Stimulated activated CD8-positive, alpha-beta memory T cell treated with anti-CD3 and anti-CD28 coated beads, Interleukin-4, amount 100 ng/mL, for 4 hours (primary cell): ENCODE measurements at places on chromosomes 4 and X.

GRCh38 chr4:80685214-80685613 is 345.3 kb upstream of the BMP3 start:
- DNase-seq = no peak

DNA sequence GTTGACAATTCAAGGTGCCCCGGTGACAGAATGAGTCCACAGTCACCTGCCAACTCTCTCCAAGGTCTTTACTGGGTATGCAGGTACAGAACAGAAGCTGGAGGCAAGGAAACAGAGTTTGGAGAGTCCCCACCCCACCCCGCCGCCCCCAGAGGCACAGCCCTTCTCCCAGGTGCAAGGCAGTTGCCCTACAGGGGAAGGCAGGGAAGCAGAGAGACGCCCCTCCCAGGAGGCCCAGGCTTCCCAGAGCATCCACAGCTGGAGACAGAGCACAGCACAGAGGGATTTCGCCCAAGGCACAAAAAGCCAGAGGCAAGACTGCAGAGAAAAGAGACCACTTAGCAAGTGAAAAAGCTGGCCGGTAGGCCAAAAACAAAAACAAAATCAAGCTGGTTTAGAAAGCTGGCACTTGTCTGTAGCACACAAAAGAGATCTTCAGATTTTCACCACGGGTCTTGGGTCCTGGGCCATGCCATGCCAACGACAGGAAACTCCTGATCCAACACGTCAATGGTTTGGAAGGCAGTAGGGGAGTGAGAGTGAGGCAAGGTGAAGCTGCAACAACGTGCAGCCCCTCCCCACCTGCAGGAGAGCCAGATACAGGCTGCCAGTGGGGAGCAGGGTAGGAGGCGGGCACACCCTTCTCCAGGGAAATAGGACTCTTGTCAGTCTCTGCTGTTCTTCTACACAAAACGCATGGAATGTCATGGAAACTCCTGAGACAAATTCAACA is 113.3 kb downstream of the AFAP1 start:
- DNase-seq = no peak

DNA sequence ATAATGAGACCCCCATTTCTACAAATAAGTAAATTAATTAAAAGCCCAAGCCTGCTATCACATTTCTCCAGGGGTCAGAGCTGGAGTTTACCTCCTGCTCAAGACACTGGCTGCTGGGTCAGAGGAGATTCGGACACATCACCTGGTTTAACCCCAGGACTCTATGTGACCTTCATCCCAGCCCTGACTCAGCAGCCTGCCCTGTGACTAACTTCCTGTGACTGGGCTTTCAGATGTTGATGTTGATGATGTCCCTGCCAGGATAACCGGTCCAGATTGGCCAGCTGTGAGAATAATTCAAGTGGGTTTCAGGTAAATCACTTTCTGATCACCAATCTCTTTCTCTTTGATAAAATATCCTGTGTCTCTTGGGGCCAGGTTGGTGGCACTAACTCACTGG is 102.4 kb upstream of the MAML3 start:
- no peak for DNase-seq

DNA sequence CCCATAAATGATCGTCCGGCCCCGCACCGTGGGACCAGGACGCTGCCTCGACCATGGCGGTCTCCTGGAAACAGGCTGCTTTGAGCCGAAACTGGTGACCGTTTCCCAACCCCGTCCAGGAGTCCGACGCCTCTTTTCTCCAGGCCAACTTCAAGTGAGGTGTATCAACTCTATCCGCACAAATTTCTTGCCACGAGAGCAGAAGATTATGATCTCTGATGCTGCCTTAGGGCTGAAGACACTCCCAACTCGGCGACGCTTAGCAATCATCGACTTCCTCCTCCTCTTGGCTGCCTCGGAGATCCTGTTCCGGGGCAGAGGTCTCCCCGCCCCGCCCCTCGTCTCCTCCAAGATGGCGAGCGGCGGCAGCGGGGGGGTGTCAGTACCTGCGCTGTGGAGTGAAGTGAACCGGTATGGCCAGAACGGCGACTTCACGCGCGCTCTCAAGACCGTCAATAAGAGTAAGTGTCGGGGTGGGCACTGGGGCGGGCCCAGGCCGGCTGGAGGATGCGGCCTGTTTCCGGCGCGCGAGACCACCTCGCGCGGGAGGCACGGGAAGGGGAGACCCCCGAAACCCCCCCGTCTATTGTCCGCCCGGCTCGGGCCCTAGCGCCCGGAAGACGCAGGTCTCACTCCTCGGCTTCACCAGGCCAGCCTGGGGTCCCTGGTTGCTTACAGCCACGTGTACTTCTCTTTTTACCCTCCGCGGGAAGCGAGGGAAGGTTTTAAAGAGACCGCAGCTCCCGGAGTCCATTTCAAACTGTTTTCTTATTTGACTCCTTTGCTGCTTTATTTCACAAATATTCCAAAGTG is at the start of gene SRP72:
SRP72 (plus strand) TSS at position 334 of the 813 bp plus-strand sequence; CDS start at position 353, 19 bp downstream.
- peak; percentile 79 for DNase-seq

DNA sequence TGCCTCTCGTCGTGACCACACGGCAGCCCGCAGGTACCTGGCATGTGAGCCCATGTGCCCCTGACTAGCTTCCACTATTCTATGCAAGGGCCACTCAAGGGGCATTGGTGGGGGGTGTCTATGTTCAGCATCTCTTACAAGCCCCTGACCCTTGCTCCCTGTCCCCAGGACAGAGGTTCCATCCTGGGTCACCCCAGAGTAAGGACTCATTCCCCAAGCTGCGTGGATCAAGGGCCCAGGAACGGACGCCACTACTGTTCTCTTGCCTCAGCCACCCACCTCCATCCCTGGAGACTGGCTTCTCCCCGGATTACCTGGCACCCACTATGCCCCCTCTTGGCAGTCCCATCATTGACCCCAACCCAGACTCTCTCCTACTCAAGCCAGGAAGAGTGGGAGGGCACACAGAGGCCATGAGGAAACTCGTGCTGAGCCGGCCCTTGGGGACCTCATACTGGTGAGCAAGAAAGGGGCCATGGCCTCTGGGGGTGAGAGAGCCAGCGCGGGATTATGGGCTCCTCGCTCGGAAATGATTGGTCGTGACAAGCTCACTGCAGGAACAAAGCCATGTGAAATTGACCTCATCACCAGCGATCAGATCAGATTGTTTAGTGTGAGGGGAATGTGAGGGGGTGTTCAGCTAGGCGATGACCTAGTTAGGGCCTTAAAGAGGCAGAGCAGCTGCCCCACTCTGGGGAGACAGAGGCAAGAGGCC is 50.1 kb upstream of the PJA1 start:
- DNase-seq = no peak

GRCh38 chr4:14379183-14379582 is 623.1 kb upstream of the CPEB2 start:
- DNase-seq = no peak

DNA sequence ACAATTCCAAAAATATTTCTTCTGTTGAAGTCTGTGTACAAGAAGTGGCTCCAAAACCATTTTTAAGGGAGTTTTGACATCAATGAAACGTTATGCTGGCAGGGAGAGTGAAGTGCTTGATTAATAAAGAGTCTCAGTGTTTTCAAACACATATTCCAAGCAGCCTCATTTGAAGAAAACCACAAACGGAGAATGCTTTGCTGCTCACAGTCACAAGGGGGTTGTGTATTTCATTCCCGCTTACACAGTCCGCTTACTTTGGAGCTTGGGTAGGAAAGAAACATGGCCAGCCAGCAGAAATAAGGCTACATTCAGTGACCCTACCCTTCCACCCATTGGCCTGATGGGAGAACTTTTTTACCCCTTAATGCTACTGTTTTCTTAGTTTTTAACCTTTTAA is 586.2 kb downstream of the RAB28 start:
- DNase-seq = no peak

DNA sequence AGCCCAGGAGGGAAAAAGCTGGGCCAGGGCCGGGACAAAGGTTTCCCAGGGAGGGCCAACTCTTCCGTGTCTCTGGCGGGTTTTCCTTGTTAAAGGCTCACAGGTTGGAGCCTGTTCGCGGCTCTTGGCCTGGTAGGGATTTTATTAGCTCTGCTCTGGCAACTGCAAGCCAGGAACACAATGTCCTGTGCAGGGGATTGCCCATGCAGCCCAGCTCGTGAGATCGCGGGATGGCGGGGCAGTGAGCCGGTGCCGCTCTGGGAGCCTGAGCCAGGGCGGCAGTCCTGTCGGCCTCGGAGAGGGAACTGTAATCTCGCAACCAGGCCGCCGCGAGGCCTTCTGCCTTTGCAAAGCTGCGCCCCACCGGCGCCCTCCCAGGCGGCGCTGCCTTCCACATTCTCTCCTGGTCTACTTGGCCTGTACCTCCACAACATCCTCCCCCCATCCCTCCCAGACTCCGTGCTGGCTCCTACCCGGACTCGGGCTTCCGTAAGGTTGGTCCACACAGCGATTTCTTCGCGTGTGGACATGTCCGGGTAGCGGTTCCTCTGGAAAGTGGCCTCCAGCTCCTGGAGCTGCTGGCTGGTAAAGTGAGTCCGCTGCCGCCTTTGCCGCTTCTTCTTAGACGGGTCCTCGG is 2.1 kb downstream of the PITX2 start:
- DNase-seq = no peak

DNA sequence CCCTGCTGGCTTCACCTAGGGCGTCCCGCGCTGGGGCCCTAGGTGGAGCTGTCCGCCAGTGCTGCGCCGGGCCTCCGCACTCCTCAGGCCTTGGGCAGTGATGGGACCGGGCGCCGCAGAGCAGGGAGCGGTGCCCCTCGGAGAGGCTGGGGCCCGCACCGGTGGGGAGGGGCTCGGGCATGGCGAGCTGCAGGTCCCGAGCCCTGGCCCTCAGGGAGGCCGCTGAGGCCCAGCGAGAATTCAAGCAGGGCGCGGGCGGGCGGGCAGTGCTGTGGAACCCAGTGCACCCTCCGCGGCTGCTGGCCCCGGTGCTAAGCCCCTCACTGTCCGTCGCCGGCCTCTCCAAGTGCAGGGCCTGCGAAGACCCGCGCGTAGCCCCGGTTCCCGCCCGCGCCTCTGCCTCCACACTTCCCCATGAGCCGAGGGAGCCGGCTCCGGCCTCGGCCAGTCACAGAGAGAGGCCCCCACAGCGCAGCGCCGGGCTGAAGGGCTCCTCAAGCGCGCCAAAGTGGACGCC is 565.1 kb upstream of the NDST4 start:
- DNase-seq = no peak

- DNase-seq = no peak
Observed at GRCh38 chrX:65586491-65586890, 51.9 kb upstream of the LAS1L start.

DNA sequence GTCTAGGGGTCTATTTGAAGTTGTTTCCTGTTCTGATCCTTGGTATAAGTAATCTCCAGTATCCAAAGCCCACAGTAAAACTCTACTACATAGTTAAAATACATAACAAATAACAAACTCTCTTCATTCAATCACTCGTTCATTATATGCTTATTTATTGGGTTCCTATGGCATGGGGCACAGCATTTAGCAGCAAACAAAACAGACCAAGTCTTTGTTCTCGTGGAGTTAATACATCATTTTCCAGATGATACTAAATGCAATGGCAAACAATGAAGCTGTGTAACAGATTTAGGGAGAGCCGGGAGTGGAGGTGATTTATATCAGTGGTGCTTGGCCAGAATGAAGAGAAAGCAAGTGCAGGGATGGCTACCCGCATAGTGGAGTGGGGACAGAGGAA is 36.6 kb upstream of the SPARCL1 start:
- DNase-seq = no peak
